ENCODE measurements at places on chromosomes 12 and 14.

DNA sequence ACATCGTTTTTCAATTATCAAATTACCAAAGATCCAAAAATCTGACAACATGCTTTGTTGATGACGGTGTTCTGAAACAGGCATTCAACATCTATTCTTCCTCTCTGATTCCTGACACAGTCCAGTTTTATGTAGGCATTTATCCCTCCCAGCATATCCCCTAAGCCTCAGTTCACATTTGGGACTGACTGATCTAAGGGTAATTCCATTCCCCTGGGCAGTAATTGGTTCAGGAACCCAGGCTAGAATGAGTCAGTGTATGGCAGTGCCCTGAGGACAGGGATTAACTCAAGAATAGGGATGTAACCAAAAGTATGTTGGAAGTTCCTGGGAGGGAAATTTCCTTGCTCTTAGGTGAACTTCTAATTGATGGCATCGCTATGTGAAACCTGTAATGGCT lies 10.3 kb upstream of the PCNX1 start:
- DNase-seq: no peak

DNA sequence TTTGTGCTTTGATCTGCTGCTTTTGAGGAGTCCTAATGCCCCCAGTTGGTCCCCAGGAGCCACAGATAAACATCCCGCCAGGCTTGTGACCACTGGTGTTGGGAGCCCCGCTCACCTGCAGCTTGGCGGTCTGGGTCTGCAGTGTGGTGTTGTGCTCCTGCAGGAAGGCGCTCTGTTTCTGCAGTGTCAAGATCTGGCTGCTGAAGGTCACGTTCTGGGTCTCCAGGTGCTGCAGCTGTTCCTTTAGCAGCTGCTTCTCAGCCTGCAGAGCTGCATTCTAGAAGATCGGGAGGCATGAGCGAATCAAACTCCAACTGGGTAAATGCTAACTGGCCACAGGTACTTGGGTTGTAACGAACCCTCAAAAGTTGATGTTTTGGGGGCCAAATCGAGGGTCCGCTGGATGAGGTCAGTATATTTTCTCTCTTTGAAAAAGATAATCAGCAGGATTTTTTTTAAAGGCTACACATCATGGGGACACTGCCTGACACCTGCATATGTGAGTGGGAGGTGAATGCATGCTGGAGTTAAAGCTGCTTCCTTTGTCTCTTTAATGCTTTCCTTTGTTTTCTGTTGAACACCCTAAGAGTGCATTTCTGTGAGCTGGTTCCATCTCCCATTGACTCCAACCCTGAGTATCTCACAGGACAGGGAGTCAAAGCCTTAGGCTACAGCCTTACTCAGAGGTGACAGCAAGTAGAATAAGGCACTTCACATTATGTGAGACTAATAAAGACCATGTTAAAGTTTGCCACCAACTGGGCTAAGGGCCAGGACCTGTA lies 61.3 kb upstream of the GPR68 start:
- no peak for DNase-seq

DNA sequence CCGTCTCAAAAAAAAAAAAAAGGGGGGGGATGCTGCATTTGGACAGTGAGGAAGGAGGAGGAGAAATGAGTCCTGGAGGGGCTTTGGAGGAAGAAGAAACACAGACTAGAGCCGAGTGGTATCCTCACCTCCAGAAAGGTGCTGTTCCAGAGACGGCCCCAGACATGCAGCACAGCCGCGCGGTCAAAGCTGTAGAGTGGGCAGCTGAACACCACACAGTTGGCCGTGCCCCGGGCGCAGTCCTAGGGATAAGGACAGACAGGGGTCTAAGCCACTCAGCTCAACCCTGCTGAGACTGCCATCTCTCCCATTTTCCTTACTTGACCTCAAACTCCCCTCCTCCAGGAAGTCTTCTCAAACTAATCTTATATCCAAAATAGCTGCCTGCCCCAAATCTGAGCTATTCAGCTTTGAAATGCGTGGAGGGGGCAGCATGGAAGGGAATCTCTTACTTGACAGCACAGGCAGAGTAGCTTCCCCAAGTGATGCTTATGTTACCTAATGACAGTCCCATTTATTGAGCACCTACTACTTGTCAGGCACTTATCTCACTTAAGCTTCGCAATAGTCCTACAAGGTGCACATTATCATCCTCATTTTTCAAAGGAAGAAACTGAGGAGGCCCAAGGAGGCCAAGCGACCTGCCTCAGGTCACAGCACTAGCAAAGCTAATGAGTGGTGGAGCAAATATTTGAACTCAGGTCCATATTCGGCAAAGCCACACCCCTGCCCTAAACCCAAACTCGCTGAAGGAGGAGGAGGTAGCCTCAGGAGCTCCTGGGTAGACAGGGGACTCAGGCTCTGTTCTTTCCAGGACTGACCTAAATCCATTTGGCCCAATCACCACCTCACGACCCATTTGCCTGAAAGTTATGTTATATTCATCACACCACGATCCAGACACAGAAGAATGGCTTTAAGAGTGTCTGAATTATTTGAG lies 18.7 kb downstream of the ITGA7 start:
- no peak for DNase-seq

GRCh38 chr14:100585448-100586152 lies 1.6 kb downstream of the BEGAIN start:
- DNase-seq: no peak

GRCh38 chr14:103259801-103260628 lies 74.0 kb upstream of the EIF5 start:
- no peak for DNase-seq

- DNase-seq: no peak
Observed at GRCh38 chr12:92142251-92142926, 3.3 kb downstream of the BTG1 start.

GRCh38 chr12:71010143-71010479 lies 89.6 kb upstream of the PTPRR start:
- DNase-seq: no peak

DNA sequence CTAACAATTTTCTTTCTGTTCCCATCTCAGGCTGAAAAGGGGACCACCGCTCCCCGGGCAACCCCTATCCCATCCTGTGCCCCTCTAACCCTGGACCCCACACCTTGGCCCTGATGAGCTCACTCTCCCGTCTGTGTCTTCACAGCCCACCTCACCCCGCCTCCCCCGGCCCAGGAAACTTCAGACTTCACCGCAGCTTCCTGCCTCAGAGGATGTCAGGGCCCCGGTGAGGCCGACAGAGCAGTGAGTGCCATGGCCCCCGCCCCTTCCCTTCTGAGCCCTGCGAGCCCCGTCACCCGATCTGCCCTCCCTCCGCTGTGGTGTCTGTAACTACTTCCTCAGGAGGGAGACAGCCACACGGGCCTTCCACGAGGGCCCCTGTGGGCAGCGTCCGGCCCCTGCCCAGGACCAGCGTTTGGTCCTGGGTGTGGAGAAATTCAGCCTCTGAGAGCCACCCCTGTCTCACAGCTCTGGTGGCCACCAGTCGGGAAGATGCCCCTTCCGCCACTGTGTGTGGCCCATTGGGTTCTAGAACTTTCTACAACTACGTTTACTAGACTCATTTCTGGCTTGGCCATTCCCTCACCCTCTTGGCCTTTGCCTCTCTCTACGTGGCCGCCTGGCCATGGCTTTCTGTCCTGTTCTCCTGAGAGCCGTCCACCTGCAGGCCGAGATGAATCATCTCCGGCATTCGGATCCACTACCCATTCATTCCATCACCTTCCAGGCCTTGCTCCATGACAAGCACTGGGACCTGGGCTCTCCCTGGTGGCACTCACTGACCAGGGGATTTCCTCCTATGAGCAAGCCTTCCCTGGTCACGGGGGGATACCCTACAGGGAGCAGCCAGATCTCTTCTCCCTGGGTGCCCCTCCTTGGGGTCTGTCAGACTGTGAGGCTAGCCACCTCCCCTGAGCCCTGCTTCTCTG lies 3.4 kb downstream of the RHOF start:
- DNase-seq: peak; percentile 92

GRCh38 chr12:22283006-22283506 lies 51.5 kb downstream of the ST8SIA1 start:
- no peak for DNase-seq

GRCh38 chr14:100192672-100193416 lies 33.4 kb upstream of the DEGS2 start:
- DNase-seq: peak; percentile 98

DNA sequence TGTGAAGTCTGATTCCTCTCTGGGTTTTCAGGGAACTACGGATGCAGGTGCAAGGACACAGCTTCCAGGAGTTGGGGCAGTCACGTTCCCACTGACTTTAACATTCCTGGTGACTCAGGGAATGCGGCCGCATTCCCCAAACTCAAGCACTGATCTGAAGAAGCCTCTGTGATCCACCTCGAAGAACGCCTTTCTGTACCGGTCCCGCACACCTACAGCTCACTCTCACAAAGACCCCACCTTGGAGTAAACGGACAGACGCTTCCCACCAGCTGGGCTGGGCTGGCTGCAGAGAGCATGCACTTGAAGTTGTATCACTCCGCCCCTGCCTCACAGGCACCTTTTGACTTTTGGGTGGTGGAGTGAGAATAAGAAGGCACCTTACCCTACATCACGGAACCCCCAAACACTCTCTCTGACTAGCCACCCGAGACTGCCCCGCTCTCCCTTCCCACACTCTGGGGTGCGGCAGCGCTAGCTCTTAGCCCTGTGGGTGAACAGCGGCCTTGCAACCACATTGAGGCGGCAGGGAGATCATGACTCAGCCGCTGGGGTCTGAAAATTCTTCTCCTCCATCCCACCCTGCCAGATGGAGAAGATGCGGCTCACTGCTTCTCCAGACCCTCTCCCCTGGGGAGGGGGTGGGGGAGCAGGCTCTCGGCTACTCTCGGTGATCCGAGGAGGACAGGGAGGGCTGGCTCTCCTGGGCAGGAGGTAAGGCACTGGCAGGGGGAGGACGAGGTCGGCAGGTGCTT lies 23.7 kb upstream of the HDAC7 start:
- no peak for DNase-seq

GRCh38 chr14:76126076-76126475 lies 25.6 kb upstream of the GPATCH2L start:
- DNase-seq: no peak

DNA sequence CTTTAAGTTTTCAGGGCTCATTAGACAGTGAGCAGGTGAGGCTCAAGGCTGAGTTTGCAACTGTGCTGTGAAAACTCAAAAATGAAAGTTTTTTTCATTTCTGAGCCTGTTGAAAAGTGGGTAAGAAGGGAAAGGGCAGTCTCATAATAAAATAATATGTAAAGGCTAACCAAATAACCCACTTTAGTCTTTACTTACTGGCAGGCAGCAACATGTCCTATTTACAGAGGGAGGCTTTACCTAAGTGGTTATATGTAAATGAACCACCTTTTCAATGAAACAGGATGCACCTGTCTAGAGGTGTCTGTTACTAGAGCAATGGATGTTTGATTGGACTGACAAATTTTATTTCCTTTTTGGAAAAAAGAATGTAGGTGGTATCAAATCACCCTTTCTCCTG lies 158.0 kb downstream of the ETV6 start:
- no peak for DNase-seq

DNA sequence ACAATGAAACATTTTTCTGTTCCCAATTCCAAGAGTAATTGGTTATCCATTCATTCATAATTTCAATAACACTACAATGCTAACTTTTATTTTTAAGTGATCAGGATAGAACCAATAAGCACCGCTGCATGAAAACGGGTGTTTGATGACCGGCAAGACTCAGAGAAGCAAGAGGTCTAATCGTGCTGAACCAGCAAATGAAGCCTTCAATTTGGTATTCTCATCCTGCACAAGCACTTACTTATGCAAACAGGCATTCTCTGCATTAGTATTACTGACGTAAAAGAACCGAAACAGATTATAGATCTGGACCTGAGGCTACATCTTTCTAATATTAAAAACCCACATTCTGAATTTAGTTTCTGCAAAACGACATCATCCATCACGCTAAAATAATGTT lies 67.7 kb downstream of the RBM19 start:
- no peak for DNase-seq

Data from stimulated activated CD8-positive, alpha-beta memory T cell treated with anti-CD3 and anti-CD28 coated beads, Interleukin-2, amount 100 ng/mL, for 1 hour (primary cell).